Lung microvascular endothelial cell (primary cell): ENCODE measurements at places on chromosomes 2 and 18. TPM values are rescaled to one million over a fixed set of nuclear protein-coding genes. Genes with fewer than 3 reads are reported as not detected.

Gene ADNP2
- total RNA-seq, result 10.7 and 12.1 TPM in 2 replicates

DNA sequence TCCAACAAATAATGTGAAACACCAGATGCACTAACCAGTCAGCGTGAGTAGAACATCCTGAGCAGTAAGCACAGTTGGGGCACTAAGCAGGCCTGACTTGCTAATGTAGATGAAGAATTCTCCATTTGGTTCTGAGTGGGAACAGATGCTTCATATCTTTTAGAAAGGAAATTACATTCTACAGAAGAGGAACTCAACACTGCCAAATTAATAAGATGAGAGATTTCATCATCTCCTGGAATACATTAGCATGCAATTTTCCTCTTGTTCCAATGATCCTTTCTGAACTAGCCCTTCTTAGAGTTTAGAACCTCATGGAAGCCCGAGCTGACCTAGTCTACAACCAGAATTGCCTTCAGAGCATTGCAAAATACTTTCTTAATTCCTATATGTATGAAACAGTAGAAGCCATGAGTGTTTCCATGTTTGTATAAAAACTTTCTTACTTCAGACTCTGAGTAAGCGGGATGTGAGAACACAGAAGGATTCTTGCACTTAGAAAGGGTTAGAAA lies 34.8 kb downstream of the COL5A2 start:
- DNase-seq, result no peak

- no peak for DNase-seq
Measured at GRCh38 chr2:39947294-39948015, 168.4 kb upstream of the THUMPD2 start.

DNA sequence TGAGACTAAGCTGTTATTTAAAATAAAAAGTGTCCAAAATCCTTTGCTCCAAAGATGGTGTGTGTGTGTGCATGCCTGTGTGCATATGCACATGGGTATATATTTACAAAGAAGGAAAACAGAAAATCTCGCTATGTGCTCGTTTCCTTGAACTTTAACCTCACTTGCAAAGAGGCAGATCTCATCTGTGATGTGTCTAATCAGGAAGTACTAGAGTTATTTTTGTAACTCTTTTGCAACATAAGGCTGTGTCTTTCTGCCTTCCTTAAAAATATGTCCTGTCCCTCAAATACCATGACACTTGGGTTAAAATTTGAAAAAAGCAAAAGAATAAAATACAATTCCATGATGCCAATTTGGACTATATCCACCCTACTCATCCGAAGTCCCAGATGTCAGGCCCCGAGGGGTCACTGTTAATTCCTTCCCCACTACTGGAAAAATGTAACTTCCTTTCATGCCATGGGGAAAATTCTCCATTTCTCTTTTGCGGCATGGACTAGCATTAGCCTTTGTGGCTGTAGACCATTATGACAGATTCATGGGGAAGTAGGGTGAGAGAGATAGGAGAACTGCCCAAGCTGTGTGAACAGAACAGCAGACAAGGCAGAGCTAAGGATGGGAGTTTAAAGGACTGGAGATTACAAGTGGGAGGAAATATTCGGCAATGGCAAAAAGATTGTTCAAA lies 191.3 kb downstream of the MYO1B start:
- DNase-seq, result no peak

Gene INO80B
- total RNA-seq, result 4.8 and 6.3 TPM in 2 replicates

DNA sequence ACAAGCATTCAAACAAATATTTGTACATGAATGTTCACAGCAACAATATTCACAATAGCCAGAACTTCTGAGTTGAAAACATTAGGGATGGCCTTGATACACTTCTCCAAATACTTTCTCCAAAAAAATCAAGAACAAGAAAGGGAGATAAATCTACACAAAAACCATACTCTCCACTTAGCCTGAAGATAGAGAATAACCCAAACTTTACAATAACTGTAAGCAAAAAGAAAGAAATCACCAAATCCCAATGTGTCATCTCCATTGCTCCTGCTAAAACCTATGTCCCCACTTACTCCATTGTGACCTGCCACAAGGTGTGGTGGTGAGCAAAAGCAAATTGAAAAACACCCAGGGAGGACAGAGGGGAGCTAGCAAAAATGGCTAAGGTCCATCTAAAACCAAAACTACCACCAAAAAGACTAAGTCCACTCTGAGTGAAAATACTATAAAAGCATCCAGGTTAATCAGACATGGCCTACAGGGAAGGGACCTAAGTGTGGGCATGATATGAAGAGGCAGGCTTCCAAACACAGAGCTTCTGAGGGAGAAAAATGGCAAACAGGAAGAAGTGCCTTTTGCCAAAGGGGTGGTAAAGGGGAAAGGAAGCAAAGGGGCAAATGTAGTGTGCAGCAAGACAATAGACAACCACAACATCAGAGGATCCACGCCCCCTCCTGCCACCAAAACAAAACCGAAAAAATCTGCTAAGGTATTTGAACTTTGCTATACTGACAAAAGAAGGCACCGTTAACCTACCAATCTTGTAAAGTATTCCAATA lies 56.1 kb downstream of the NBAS start:
- DNase-seq, result peak; percentile 39

DNA sequence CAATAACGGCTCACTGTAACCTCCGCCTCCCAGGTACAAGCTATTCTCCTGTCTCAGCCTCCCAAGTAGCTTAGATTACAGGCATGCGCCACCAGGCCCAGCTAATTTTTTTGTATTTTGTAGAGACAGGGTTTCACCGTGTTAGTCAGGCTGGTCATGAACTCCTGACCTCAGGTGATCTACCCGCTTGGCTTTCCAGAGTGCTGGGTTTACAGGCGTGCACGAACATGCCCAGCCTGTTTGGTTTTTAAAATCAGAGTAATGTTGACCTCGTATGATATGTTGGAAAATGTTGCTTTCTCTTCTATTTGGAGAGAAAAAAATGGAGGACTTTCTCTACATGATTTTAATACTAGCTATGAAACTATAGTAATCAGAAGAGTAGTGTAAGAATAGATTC lies 386.2 kb downstream of the PTH2R start:
- DNase-seq, result no peak

Gene STAT1
- 68.9 and 124 TPM in 2 replicates for total RNA-seq

GRCh38 chr2:219511547-219512325 lies 2.5 kb upstream of the ASIC4 start:
- no peak for DNase-seq

DNA sequence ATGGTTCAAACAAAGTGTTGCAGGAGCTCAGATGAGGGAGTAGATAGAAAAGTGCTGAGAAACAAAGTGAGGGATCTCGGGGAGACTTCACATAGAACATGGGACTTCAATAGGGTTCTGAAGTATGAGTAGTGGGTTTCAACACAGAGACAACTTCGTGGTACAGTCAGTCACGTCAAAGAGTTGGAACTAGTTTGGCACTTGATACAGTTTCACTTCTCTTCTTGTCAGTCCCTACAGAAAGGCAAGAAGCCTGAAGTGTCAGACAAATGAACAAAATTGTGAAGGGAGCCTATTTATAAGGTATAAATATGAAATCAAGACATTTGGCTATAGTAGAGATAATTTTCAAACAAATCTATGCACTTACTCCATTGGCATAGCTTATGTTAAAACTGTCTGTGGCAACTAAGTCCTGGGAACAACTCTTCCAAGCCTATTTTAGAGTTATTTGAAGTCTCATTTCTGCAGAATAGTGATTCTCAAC lies 338.0 kb downstream of the TDRD15 start:
- DNase-seq, result no peak

Gene CD8B2
- total RNA-seq, result not detected in 2 replicates

Gene RNF125
- total RNA-seq, result 1.7 and 2.8 TPM in 2 replicates

Gene ASXL3
- 0.20 and 0.22 TPM in 2 replicates for total RNA-seq

- DNase-seq, result no peak
Measured at GRCh38 chr2:227296671-227297405, 28.2 kb upstream of the MFF start.

- DNase-seq, result no peak
Measured at GRCh38 chr2:39479696-39480095, 42.6 kb upstream of the MAP4K3 start.

- no peak for DNase-seq
Measured at GRCh38 chr2:160139991-160140390, 60.1 kb downstream of the ITGB6 start.

DNA sequence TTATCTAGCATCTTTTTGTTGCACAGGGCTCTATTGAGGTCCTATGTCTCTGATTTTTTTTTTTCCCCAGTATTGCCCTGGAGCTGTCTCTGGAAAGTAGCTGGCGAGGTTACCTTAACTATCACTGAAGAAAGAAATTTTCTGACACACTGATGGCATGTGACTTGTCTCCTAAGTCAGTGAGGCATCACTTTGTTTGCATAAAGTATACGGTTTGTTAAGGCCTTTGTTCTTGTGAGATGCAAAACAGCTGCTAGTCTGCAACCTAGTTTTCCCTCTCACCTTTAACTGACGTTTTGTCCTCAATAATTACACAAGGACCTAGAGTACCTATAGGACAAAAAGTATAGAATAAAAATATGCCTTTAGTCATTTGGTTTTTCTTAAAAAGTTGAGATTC lies 41.8 kb downstream of the UBXN4 start:
- no peak for DNase-seq

Gene REG1B
- total RNA-seq, result not detected in 2 replicates

GRCh38 chr2:223010641-223011040 lies 41.3 kb upstream of the KCNE4 start:
- no peak for DNase-seq

- peak; percentile 59 for DNase-seq
Measured at GRCh38 chr18:3472681-3473544, 22.9 kb downstream of the TGIF1 start.

GRCh38 chr18:2846636-2847316 lies at the start of gene EMILIN2:
Gene EMILIN2 (plus strand): TSS chr18:2847006. CDS start chr18:2847189, 183 bp downstream.
- DNase-seq, result peak; percentile 15

GRCh38 chr18:9426753-9427152 lies 48.6 kb upstream of the RALBP1 start:
- DNase-seq, result no peak

GRCh38 chr2:218732761-218733158 lies 22.1 kb downstream of the TTLL4 start:
- no peak for DNase-seq

Gene DCDC2C
- not detected in 2 replicates for total RNA-seq

- peak; percentile 72 for DNase-seq
Measured at GRCh38 chr2:47631792-47632398, 151.1 kb upstream of the MSH6 start.

DNA sequence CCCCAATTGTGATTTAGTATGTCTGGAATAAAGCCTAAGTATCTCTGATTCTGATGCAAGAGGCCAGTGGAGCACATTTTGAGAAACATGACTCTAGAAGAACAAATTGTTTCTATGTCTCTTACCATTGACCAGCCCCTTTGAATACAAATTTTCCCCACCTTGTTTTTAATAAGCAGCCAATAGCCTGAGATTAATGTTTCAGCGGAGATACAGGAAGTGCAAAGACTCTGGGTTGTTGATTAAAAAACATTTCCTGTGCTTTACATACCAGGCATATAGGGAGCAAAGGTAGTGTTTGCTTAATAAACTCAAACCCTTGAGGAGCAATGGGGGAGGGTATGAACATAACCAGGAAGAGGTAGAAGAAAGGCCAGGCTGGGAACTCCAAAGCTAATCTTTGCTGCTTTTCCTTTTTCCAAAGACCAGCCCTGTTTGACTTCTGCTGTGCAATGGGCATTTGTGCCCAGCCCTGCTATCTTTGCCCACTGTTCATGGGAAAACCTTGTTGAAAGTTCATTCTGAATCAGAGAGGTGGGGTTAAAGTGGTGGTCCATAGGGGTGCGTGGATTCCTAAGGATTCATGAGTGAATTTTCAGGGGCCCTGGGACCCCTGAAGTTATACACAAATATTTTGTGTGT lies 29.3 kb downstream of the UPP2 start:
- DNase-seq, result no peak

GRCh38 chr18:48750485-48751175 lies 200.1 kb downstream of the SMAD7 start:
- no peak for DNase-seq

DNA sequence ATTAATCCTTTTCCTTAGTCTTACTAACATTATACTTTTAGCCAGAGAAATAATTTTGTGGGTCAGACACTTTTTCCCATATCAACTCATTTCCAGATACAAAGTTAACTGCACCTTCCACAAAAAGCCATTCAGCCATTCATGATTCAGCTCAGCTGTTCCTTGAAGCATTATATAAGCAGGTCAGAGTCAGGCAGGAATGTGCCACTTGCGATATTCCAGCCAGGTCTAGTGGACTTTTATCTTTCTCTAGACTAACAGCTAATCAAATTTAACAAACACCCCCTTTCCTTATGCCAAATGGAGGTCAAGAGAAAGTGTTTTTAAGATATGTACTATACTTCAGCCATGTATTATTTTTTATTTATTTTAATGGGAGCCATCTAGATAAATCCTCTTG lies 75.6 kb upstream of the EPB41L3 start:
- DNase-seq, result no peak

DNA sequence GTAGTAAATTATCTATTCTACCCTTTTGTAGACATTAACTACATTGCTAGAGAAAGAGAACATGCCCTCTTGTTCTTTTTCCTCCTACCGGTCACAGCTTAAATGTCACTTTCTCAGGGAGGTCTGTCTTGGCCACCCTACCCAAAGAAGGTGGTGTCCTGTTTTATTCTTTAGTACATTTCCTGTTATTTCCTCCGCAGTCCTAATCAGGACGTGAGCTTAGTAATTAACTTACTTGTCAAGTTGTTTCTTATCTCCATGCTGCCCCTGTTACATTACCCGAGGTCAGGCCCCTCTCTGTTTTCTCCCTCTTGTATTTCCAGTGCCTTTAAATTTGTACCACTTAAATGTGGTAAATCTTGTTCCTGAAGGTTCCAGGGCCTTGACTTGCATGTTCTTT lies 73.7 kb upstream of the RMDN2 start:
- peak; percentile 50 for DNase-seq

DNA sequence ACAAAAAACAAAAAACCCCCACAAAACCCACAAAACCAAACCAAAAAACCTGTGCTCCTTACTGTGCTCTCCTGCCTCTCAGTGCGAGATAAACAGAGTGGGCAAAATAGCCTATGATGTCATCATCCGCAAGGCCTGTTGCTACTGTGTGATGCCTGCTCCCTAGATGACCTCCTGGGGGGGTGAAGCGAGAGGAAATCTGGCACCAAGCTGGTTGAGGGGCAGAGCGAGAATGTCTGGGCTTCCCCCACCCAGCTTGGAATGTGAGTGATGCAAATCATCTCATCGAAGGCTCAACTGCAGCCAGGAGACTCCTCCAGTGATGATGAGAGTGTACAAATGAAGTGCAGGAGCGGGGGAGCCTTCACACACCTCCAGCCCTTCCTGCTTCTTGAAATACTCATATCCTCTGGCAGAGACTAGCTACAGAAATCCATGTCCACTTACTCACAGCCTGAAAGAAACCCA lies 57.7 kb upstream of the MAP4K3 start:
- peak; percentile 89 for DNase-seq

DNA sequence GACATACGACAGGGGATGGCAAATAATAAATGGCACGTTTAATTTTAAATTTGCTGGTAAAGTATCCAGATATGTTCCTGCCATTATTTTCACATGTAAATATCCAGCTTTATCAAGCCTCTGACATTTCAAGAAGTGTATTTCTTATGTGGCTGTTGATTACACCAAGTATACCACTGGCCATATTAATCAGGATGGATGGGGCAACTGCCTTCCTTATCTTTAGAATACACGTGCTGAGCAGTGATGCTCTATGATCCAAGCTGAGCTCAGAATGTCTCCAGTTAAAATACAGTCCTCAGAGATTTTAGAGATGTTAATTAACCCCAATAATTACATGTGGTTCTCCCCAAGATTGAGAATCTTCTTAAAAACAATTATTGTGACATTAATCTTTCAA lies 38.3 kb upstream of the RAPGEF4 start:
- DNase-seq, result no peak
